Esophagus (tissue), 2 donors: ENCODE measurements at places on chromosomes 1 and 21. TPM values are rescaled to one million over a fixed set of nuclear protein-coding genes. Genes with fewer than 3 reads are reported as not detected.

Gene C1orf115
- polyA plus RNA-seq = 1.9 TPM

Gene FLG2
- polyA plus RNA-seq = 0.04 TPM

Gene TP73
- polyA plus RNA-seq = 3.5 TPM

Gene ATP5PB
- polyA plus RNA-seq = 319 TPM

Gene ANGPTL3
- polyA plus RNA-seq = not detected
